ENCODE measurements at places on chromosomes 13 and 19.

DNA sequence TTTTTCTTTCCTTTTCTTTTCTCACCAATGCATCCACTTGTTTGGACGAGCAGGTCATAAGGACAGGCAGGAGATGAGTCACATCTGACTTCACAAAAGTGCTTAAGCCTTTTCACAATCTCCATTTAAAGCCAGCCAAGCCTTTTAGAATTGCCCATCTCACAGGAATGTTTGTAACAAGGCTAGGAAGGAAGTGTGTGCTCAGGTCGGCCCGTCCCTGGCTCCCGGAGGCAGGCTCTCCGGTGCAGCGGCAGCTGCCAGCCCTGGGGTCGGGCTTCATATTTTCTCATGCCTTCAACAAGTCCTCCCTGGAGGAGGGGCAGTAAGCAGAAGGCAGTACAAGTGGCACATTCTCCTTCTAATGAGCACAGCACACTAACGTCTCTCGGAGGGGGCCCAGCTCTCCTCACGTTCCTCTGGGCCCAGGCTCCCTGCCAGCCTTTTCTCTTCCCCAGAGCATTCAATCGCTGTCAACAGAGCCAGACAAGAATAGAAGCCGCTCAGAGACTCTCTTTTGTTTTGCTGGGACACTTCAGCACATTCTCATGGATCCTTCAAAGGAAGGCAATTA, 180.5 kb downstream of the COL4A1 start:
- no peak for DNase-seq

- no peak for DNase-seq
Observed at GRCh38 chr19:3029065-3029923, at the start of gene TLE2. Gene TLE2, minus strand, starts transcription at chr19:3029280. Its CDS starts 376 bp downstream, at chr19:3028904.

DNA sequence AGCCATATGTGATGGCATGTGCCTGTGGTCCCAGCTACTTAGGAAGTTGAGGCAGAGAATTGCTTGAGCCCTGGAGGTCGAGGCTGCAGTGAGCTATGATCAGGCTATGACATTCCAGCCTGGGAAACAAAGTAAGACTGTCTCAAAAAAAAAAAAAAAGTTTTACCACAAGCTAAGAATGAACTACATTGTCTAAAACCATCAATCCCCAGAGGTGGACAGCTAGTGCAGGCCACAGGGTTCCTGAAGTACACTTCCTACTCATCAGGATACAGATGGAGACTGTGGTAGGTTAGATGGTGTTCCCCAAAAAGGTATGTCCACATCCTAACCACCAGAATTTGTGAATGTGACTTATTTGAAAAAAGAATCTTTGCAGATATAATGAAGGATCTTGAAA, 63.5 kb upstream of the DOCK9 start:
- DNase-seq = no peak

GRCh38 chr13:91482427-91482826, 84.0 kb downstream of the GPC5 start:
- no peak for DNase-seq

GRCh38 chr13:95477187-95477586, 75.3 kb upstream of the CLDN10 start:
- DNase-seq = no peak

- DNase-seq = no peak
Observed at GRCh38 chr13:92572190-92572589, 654.4 kb upstream of the GPC6 start.

DNA sequence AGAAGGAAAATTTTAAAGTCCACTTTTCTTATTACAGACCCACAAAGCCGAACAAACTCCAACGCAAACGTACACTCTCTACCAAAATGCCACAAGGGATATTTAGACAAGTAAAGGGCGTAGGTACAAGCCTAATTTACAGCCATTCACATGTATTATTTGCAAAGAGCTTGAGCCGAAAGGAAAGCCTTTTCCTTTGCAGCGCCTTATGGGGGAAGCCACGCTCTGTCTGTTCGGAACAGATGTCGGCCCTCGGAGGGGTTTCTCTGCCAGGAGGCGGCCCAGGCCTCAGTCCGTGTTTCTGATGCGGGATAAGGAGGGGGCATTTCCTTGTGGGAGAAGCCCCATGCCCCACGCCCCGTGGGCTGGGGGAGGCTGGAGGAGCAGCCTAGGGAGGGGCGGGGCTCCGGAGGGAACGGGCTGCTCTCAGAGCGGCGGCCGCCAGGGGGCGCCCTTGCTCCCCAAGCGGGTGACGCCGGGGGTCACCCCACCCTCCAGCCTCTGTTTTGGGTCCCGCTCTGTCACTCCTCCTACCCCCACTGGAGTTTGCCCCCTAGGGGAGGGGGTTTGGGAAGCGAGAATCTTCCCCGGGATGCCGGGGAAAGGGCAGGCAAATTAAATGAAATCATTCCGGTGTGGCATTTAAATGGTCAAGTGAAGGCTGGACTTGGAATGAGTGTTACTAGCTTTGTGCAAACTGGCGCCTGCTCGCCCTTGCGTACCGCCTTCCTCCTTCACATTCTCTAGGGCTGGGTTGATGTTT, 2.9 kb downstream of the HTR2A start:
- DNase-seq = peak; percentile 62

GRCh38 chr13:90171649-90172048, 1175.8 kb upstream of the MIR17HG start:
- DNase-seq = no peak

DNA sequence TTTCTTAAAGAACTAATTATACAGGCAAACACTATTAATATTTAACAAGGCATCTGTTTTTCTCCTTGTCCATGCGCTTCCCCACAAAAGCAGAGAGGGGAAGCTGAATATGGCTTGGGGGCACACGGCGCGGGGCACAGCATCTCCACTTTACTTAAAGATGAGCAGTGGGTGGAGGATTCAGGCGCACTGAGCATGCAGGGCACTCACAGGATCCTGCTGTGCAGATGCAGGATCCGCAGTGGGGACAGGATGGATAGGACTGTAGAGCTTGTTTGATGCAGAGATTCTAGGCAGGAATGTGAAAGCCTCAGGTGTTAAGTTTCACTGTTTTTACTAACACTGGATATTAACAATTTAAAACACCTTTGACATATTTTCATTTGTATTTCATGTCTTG, 43.3 kb downstream of the ATP11A start:
- DNase-seq = no peak

DNA sequence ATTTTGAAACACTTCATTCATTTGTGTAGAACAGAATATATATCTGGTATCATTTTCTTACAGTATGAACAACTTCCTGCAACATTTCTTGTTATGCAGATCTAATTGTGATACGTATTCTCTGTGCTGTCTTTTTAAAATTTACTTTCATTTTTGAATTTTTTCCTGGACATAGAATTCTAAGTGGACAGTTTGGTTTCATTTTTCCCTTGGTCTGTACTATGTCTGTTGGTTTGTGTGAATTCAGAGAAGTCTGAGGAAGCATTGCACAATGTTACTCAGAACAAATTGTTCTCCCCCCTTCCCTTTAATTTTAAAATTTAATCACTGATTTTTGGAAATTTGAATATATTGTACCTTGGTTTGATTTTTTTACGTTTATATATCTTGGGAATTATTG, 352.5 kb upstream of the PCDH20 start:
- no peak for DNase-seq

DNA sequence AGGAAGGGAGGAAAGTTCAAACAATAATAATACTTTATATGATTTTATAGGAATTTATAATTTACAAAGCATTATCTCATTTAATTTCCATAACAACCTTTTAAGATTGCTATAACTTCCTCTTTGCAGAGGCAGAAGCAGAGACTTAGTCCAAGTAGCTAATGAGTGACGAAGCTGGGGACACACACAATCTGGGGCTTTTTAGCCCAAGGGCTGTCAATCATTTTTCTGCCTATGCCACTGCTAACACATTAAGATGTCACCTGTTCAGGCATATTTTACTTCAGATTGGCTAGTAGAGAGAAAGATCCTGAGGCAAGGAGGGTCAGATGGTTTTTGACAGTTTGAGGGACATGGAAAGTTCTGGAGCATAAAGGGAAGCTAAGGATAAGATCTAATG, 12.6 kb downstream of the SCEL start:
- DNase-seq = no peak

GRCh38 chr19:32022731-32023563, 322.5 kb upstream of the ZNF507 start:
- DNase-seq = no peak

DNA sequence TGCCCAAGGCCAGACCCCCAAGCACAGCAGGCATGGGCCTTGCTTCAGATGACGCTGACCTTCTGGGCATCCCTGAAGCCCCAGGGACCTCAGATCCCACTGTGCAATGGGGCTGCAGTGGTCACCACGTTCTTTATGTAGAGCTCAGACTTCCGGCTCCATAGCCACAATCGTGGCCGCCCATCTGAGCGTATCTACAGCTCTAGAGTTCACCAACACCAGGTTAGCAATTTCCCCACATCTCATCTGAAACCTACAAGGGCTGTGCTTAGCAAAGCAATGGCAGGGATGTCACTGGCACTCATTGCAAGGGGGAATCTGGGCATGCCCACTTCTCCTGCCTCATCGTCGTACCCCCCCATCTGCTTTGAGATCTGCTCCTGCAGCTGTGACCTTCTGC, 384.4 kb upstream of the TSHZ3 start:
- DNase-seq = no peak

DNA sequence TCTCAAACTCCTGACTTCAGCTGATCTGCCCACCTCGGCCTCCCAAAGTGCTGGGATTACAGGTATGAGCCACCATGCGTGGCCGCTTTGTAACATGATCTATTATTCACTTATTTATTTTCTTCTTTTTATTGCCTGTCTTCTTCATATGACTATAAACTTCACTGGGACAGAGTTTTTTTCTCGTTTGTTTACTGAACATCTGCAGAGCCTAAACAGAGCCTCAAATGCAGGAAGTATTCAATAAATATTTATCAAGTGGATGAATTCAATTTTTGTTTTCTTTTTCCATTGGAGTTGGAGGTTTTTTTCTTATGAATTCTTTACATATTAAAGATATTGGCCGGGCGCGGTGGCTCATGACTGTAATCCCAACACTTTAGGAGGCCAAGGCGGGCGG, 54.7 kb downstream of the SKA3 start:
- no peak for DNase-seq

DNA sequence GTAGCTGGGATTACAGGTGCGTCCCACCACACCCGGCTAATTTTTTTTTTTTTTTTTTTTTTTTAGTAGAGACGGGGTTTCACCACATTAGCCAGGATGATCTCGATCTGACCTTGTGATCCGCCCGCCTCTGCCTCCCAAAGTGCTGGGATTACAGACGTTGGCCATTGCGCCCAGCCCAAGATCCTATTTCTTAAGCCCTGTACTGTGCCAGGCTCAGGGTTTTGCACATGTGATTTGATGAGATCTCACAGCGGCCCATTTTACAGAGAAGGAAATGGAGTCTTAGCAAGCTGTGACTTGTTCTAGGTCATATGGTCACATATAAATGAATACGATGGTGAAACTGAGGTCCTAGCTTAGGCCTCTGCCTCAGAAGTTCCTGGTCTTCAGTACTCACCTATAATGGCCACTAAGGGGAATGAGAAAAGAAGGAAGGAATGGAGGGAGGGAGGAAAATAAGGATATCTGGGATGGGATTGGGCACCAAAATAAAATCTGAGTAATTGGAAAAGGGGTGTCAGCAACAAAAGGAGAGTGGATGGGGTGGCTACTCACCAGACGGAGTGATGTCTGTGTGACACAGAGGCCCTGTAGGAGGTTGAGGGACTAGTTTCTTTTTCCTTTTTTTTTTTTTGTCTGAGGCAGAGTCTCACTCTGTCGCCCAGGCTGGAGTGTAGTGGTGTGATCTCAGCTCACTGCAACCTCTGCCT, 1.3 kb downstream of the OSCAR start:
- no peak for DNase-seq

DNA sequence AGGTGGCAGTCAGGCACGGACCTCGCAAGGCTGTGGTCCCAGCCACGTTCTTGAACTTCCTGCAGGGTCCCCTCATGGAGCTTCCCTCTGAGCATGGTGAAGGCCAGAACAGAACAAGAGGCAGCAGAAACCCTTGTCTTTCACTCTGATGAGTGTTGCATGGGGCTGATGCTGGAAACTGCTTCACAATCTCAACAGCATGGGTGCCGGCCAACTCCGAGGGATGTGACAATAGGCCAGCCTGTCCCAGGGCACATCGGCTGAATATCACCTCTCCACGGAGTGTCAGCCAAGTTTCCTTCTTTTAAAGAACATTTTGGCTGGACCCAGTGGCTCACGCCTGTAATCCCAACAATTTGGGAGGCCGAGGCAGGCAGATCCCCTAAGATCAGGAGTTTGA, 173.9 kb downstream of the FOXO1 start:
- no peak for DNase-seq

DNA sequence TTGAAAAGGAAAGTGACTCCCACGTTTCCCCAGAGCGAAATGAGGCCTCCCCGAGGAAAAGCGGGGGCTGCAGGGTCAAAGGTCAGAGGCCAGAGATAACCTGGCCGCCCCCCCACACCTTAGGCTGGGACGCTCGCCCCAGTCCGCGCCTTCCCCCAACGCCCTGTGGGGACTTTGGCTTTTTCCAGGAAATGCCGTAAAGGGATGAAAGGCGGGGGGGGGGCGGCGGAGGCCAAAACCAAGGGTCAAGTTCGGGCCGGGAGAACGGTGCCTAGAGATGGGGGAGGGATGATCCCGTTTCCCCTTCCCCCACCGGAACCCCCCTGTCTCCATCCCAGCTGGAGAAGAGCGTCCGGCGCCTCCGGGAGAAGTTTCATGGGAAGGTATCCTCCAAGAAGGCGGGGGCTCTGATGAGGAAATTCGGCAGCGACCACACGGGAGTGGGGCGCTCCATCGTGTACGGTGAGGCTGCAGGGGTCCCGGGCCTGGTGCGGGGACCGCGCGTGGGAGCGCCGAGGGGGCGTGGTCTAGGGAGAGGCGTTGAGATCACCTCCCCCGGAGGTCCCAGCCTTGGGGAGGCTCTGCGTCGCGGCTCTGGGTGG, 575 bp downstream of the SHFL start:
- DNase-seq = peak; percentile 39

GRCh38 chr13:54449922-54450321, 1421.3 kb downstream of the OLFM4 start:
- no peak for DNase-seq

DNA sequence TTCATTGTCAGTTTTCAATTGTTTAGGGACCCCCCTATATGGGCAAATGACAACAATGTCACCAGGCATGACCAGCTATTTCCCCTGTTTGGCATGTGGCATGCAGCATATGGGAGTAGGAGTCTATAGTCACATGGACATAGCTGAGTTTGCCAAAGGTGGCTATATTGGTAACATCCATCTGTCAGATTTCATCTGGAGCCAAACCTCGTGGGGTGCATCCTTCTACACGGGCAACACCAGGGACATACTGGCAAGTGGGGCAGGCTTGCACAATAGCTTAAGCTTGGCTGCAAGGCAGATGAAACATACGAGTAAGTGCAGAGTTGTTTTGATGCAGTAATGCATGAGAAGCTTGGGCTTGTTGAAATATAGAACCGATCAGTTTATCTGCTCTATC, 24.5 kb upstream of the ZNF816 start:
- no peak for DNase-seq

- DNase-seq = no peak
Observed at GRCh38 chr13:73893833-73894232, 240.4 kb downstream of the KLF12 start.

- DNase-seq = no peak
Observed at GRCh38 chr13:111304041-111304544, 16.3 kb upstream of the TEX29 start.

Data from stimulated activated CD4-positive, alpha-beta T cell treated with anti-CD3 and anti-CD28 coated beads, Interleukin-1b, Interleukin-23, amount 100 ng/mL, for 48 hours (primary cell).